ENCODE measurements at places on chromosomes 13 and 19. TPM values are rescaled to one million over a fixed set of nuclear protein-coding genes. Genes with fewer than 3 reads are reported as not detected.

GRCh38 chr13:39815345-39816111 is 160.1 kb downstream of the COG6 start:
- peak; percentile 3 for DNase-seq

The IFI30 gene
- total RNA-seq: 4.3 TPM

The S1PR2 gene
- 19.0 TPM for total RNA-seq

GRCh38 chr19:48403606-48404005 is 10.1 kb downstream of the GRIN2D start:
- DNase-seq: peak; percentile 61

DNA sequence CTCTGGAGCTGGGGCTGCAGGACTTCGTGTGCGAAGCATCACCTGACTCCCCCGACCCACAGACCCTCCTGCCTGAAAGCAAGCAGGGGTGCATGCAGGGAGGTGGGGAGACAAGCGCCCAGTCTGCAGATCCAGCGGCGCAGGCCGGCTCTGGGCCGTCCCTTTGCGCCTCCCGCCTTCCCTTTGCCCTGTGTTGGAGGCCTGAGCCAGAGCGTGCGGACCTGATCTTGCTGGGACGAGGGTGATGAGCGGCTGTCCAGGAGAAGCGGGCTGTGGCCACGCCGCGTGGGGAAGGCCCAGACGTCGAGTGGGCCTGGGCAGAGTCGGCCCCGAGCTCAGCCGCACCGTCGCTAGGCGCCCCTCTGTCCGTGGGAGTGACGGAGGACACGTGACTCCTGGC is 5.3 kb upstream of the GRTP1 start:
- DNase-seq: no peak

DNA sequence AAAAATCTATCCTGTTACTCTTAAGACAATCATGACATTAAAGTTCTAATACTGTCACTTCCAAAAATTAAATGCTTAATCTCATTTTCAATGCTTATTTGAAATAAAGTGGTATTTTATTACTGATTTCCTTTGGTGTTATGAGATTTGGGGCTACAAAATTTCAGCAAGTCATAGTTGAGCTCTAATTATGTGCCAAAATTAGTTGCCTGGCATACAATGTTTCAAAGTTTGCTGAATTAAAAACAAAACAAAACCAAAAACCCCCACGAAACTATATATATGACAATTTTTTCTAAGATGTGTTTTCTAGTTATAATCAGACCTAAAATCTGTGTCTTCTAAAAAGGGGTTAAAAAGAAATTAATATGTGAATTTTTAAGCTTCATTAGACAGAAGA is 62.2 kb downstream of the KCNRG start:
- DNase-seq: no peak

DNA sequence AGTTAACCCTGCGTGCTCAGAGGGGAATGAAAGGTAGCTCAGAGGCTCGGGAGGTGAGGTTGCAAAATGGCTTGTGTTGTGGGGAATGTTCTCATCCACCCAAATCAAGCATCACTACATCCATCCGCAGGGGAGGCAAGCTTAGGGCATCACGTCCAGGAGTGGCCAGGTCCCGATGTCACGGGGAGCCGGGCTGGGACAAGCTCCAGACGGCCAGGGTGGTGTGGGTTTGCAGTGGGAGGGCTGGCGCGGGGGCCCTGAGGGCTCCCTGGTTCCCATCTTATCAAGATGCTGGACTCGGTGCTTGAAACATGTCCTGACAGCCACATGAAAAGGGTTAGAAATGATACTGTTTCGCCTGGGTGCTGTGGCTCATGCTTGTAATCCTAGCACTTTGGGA is 25.8 kb downstream of the EPN1 start:
- no peak for DNase-seq

The FOXA3 gene
- not detected for total RNA-seq

GRCh38 chr13:39281539-39282150 is 243.4 kb downstream of the NHLRC3 start:
- peak; percentile 9 for DNase-seq

The ZNF665 gene
- 9.9 TPM for total RNA-seq

The TNFSF13B gene
- 12.0 TPM for total RNA-seq

The CKM gene
- total RNA-seq: not detected

DNA sequence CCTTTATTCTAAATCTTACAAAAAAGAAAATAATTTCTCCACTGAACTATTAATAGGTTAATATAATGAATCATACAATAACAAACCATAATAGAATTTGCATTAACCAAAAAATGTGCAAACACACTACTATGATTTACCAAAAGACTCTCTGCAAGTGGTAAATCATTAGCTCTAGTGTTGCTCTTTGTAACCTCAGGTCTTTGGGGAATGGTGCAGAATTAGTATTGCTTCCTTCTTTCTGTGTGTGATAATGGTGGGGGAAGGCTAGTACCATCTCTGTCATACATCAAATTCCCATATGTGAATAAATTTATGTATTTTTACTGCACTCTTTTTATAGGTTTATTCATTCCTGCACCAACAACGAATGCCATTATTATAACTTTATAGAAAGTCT is 105.1 kb downstream of the COG6 start:
- DNase-seq: no peak

GRCh38 chr13:105442949-105443699 is 1092.3 kb downstream of the EFNB2 start:
- DNase-seq: peak; percentile 93

GRCh38 chr13:112940236-112940635 is 28.8 kb upstream of the MCF2L start:
- DNase-seq: no peak

The GAPDHS gene
- not detected for total RNA-seq

The CEACAM19 gene
- not detected for total RNA-seq

The RASGRP4 gene
- 0.96 TPM for total RNA-seq
